ENCODE measurements at places on chromosomes 2 and 18.

GRCh38 chr2:138381373-138381772 is 120.2 kb upstream of the SPOPL start:
- DNase-seq: no peak

DNA sequence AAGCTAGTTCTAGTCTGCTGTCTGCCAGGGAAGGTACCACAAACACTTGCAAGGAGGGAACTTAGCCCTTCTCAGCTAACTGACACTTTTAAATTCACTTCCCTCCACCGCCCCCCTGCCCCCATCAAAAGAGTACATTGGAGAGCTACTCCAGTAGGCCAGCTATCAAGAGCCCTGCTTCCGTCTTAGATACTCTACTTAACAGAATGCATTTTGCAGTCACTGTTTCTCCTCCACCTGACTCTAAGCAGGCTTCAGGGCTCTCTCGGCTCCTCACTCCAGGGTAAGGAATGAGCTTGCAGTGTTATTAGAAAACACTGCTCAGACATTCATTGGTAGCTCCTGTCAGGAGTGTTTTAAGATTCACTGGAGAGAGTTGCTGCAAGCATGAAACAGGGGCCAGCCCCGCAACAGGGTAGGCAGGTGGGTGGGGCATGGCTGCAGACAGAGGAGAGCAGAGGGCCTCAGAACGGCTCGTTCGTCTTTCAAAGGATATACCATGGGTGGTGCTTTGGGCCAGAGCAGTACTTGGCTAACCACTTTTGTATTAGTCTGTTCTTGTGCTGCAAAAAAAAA is 35.3 kb upstream of the PDCL3 start:
- no peak for DNase-seq

- DNase-seq: no peak
Measured at GRCh38 chr18:69158944-69159343, 241.7 kb upstream of the DOK6 start.

- DNase-seq: peak; percentile 58
Measured at GRCh38 chr18:34493566-34494358, 216.3 kb upstream of the DTNA start.

Measured in dorsolateral prefrontal cortex (tissue), 122 donors.